ENCODE measurements at places on chromosomes 12 and 14. TPM values are rescaled to one million over a fixed set of nuclear protein-coding genes. Genes with fewer than 3 reads are reported as not detected.

- DNase-seq, result no peak
Measured at GRCh38 chr14:96139879-96140278, 64.8 kb upstream of the BDKRB2 start.

DNA sequence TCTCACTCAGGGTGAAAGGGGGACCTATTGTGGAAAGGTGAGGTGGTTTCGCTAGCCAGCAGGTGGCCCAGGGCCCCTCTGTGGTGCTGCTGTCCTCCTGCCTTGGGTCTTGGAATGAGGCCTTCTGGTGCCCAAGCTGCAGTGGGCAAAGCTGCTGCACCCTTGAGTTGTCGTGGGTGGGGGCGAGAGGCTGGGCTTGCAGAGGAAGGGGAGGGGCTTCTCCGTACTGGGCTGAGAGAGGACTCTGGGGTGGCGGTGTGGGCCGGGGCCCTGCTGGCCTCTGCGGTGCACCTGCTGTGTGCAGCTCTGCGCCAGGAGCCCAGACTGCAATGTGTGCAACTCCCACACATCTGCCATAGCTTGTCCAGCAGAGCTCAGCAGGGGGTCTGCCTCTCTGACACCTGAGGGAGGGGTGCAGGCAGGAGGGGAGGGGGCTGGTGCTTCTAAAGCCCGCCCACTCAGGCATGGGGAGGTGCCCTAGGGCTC is 145.8 kb downstream of the KIF26A start:
- no peak for DNase-seq

DNA sequence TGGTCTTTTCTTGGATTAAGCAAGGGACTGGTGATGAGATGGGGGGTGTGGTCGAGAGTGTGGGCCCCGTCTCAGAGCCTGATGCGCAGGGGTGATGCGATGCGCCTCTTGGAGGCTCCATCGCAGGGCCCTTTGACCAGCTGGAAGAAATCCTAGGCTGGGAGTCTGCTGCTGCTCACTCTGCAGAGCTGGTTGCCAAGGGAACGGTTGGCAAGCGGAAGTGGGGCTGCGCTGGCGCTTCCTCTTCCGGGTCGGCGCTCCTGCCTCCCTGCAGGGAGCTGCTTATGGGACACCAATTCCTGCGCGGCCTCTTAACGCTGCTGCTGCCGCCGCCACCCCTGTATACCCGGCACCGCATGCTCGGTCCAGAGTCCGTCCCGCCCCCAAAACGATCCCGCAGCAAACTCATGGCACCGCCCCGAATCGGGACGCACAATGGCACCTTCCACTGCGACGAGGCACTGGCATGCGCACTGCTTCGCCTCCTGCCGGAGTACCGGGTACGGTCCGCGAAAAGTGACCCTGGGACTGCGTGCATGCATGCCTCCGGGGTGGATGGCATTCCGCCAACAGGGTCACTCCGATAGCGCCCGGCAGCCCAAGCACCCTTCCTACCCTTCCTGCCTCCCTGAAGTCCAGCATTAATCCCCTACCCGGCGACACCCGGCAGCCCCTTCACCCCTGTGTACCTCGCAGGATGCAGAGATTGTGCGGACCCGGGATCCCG is at the start of gene MYG1:
MYG1 (plus strand) TSS at position 242 of the 727 bp plus-strand sequence; CDS start at position 285, 43 bp downstream.
- DNase-seq, result peak; percentile 85

CLEC9A gene
- 0.25 TPM for polyA plus RNA-seq

TCL1A gene
- 1.4 TPM for polyA plus RNA-seq

DNA sequence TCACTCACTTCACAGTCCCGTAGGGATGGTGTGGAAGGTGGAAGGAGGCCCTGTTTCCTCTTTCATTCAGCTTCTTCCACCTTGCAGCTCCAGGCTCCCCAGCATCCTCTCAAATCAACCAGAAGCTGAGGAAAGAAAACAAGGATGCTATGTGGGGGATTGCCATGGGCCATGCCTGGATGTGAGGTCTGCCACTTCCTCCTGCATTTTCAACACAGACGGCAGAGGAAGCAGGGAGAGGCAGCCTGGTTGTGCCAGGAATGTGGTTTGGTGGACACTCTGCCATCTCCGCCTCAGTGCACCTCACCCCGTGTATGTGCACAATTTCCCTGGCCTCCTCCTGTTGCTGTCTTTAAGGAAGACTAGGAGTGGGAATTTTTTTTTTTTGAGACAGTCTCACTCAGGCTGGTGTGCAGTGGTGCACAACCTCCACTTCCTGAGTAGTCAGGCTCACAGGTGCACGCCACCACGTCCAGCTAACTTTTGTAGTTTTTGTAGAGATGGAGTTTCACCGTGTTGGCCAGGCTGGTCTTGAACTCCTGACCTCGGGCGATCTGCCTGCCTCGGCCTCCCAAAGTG is 99.2 kb downstream of the SLC15A4 start:
- DNase-seq, result no peak

PPM1A gene
- 62.7 TPM for polyA plus RNA-seq

- no peak for DNase-seq
Measured at GRCh38 chr14:88078525-88078924, 73.6 kb downstream of the GPR65 start.

DNA sequence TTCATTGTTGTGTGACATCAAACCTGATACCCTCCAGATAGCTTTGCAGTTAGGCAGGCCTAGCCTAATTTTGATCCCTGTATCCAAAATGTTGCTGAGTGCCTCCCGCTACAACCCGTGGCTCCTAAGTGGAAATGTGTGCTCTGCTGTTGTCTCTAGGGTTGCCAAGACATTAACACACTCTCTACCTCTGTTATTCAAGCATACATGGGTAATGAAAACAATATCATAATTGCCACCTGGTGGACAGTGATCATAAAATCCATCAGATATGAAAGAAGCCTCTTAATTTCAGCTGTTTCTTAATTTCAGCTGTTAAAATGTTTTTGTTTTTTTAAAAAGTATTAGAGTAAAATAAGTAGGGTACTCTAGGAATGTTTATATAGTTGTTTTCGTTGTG is 93.5 kb downstream of the PLEKHA5 start:
- DNase-seq, result no peak

GRCh38 chr12:49568442-49569162 is 660 bp upstream of the MCRS1 start:
- DNase-seq, result no peak

- DNase-seq, result no peak
Measured at GRCh38 chr12:57039016-57039798, 10.7 kb downstream of the MYO1A start.

MDGA2 gene
- 2.1 TPM for polyA plus RNA-seq

DNA sequence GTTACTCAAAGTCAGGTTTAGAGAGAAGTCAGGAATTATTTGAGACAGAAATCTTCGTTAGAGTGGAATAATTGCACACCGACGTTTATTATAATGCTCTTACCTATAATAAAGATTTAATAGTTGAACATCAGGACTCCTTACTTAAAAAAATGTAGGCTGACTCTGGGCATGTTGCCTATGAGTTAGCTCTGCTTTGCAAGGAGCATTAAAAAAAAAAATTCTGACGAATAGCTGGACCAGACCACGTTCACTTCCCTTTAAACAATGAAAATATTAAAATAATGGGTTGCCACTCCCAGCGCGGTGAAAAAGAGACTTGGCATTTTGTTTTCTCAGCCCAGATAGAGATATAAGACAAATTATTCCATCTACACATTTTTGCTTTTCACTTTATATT is 574 bp upstream of the FANCM start:
- DNase-seq, result no peak

SDR9C7 gene
- polyA plus RNA-seq, result 0.19 TPM

GRCh38 chr12:82857911-82858533 is 171.3 kb downstream of the TMTC2 start:
- DNase-seq, result no peak

DNA sequence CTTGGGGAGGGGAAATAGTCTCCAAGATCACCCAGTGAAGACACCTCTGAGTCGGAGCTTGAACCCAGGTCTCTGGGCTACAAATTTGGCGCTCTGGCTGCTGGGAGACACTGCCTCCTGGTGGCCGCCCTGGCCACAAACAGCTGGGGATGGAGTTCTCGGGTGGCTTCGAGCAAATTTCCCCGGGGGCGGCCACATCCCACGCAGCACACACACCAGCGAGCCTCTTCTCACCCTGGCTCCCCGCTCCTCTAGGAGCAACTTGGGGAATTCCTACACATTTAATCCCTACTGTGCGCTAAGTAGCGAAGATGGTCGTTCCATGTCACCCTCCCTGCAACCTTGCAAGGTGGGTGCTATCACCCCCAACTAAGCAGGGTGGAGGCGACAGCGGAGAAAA is 66.2 kb upstream of the BEGAIN start:
- DNase-seq, result no peak

- no peak for DNase-seq
Measured at GRCh38 chr12:6106218-6106617, 18.3 kb downstream of the VWF start.

LRFN5 gene
- 10.1 TPM for polyA plus RNA-seq

DNA sequence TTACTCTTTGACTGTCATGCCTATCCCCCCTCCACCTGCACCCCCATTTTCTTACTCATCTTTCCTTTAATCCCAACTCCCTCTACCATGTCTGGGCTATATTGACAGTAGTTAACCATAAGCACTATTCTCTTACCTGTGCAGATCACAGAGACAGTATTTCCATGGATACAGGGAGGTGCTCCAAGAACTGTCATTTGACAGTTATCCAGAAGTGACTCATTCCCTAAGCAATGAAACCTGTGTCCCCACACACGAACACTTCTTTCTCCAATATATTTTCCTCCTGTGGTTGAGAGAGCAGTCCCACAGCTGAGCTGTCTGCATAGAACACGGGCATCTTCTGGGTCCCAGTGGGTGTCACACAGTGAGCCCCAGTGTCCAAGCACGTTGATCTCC is 68.8 kb downstream of the CD163L1 start:
- DNase-seq, result no peak

DNA sequence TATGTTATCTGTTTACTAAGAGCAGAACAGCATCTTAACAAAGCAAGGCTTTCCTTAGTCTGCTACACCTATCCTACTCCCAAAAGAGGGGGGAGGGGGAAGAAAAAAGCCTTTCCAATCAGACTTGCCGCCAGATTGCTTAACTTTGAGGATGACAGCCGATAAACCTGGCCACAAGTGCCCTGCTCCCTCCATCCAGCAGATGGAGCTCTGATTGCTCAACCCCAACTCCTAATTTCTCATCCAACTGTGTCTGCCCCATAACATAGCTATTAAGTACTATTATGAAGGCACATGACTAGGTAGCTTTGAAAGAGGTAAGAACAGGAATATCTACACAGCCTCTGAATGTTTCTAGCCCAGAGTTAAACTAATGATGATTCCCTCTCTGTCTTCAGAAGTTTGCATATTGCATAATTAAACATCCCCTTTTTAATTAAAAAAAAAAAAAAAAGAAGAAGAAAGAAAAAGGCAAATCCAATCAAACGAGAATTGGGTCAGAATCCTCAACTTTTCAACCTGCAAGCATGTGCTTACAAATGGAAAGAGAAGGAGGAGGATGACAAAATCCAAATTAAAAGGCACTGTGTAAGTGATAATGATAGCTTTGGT is 247.4 kb downstream of the GALC start:
- DNase-seq, result peak; percentile 15

GRCh38 chr14:33767586-33768457 is 183.1 kb downstream of the EGLN3 start:
- DNase-seq, result no peak

- no peak for DNase-seq
Measured at GRCh38 chr14:61656341-61656740, 39.0 kb upstream of the HIF1A start.

OR5AU1 gene
- polyA plus RNA-seq, result not detected

FBXL14 gene
- 17.2 TPM for polyA plus RNA-seq

- no peak for DNase-seq
Measured at GRCh38 chr12:119649202-119649808, 18.6 kb upstream of the PRKAB1 start.

GRCh38 chr12:10031771-10032175 is 1.3 kb downstream of the CLEC9A start:
- no peak for DNase-seq

- DNase-seq, result no peak
Measured at GRCh38 chr14:105064001-105064400, 1.2 kb downstream of the GPR132 start.

LIN7A gene
- polyA plus RNA-seq, result 18.3 TPM

DNA sequence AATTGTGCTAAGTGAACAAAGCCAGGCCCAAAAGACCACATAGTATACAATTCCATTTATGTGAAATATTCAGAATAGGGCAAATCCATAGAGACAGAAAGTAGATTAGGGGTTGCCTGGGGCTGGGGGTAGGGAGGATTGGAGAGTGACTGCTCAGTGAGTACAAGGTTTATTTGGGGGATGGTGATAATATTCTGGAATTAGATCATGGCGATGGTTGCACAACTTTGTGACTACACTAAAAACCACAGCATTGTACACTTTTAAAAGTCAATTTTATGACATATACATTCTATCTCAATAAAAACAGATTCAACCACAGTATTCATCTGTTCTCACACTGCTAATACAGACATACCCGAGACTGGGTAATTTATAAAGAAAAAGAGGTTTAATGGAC is 68.7 kb upstream of the MAP1LC3B2 start:
- DNase-seq, result no peak

GRCh38 chr12:66149702-66150398 is 19.3 kb upstream of the LLPH start:
- no peak for DNase-seq

AKAP5 gene
- 7.9 TPM for polyA plus RNA-seq

- DNase-seq, result no peak
Measured at GRCh38 chr14:100621806-100622205, 34.6 kb upstream of the BEGAIN start.

SLC10A1 gene
- polyA plus RNA-seq, result 0.22 TPM

KRT2 gene
- polyA plus RNA-seq, result not detected

DNA sequence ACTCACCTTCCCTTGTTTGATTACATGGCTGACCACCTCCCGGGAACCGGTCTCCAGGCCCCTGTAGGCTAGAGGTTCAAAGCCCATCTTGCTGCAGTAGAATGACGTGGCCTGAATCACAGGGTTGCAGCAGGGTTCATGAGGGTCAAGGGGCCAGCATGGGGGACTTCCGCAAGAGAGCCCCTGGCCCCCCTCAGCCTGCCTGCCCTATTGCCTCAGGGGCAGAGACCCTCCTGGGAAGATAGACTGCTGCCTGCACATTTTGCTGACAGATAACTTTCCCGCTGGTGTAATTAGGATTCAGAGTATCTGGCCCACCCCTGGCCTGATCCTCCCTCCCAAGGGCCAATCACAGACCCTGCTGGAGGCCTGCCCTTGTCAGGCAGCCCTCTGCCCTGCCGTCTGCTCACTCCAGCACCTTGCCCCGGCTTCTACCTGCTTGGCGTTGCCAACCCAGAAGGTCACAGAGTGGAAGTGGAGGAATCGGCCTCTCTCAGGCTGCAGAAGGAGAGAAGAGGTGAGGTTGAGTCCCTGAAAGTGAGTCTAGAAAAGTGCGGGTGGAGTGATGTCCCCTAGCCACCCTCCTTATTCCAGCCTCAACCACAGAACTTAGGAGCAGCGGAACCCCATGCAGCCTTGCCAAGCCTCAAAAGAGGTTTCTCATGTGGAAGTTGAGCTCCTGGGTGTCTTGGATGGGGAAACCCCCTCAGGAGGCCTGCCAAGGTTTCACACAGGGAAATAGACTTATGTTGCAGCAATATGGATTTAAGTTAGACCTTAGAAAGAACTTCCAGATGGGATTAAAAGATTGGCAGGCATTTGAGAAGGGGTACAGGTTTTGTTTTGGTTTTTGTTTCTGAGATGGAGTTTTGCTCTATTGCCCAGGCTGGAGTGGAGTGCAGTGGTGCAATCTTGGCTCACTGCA is 1.1 kb downstream of the HPD start:
- DNase-seq, result no peak
